GM23248 (cell line): ENCODE measurements at places on chromosomes 11 and 22. TPM values are rescaled to one million over a fixed set of nuclear protein-coding genes. Genes with fewer than 3 reads are reported as not detected.

Gene HTR3B
- not detected in 2 replicates for total RNA-seq

Gene UBQLN3
- total RNA-seq, result not detected in 2 replicates

DNA sequence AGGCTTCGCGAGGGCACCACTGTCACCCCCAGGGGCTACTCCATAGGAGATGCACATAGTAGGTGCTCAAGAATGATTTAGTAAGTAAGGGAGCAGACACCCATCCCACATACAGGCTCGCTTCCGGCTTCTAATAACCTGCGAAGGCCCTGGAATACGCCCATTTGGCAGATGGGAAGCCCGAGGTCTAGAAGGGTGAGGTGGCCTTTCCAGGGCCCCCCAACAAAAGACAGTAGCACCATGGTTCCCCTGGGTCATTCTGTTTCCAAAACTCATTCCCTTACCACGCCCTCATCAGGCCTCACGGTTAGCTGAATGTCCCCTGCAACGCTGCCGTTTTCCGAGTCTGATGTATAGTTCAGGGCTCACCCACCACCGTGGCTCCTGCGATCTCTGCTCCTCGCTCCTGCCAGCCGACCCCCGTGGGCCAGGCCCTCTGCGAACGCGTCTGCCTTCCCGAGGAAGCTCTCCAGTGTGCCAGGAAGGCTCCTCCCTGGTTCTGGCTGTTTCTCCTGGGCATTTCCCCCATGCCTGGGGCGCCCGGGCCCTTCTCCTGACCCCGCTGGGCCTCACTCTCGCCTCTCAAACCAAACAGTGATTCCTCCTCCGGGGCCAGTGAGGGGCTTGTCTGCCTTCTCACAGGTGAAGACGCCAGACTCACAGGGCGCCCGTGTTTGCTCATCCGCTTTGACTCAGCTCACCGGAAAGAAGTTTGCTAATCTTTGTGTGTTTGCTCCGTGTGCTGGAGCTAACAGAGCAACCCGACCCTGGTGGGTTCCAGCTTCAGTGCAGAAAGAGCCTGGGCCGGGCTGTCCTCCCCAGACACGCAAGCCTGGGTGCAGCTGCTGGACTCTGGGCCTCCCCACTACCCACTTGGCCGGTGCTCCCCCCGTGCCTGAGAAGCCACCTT, 86.6 kb downstream of the RTL6 start:
- no peak for DNase-seq

DNA sequence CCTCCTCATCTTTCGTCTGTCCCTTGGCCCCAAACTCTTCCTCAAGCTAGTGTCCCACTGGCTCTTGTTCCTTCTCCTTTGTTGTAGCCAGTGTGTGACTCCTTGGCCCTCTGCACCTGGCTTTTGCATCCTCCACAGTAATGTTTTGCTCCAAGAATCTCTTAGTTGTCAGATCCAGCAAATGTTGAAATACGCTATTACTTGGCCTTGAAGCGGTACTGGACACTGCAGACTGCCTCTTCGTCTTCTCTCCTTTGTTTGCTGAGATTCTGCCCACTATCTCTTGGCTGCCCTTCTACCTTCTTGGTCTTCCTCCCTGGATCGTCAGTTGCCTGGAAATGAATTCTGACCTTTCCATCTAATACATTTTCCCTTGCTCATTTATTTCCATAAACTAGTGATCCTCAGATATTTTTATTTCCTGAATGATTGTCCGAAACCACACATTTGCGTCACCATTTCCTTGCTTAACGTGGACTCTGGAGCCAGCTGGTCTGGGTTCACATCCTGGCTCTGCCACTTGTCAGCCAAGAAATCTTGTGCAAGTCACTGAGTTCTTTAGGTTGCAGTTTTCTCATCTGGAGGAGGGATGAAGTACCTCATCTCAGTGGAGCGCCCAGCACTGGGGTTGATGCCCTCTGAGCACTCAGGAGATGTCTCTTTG, 113.6 kb downstream of the LDLRAD3 start:
- DNase-seq, result peak; percentile 21

GRCh38 chr22:32411402-32411801, 645 bp downstream of the RTCB start:
- DNase-seq, result peak; percentile 64
